ENCODE measurements at places on chromosomes 3 and 15.

- DNase-seq: no peak
Observed at GRCh38 chr3:150410311-150411105, 2.4 kb downstream of the TSC22D2 start.

DNA sequence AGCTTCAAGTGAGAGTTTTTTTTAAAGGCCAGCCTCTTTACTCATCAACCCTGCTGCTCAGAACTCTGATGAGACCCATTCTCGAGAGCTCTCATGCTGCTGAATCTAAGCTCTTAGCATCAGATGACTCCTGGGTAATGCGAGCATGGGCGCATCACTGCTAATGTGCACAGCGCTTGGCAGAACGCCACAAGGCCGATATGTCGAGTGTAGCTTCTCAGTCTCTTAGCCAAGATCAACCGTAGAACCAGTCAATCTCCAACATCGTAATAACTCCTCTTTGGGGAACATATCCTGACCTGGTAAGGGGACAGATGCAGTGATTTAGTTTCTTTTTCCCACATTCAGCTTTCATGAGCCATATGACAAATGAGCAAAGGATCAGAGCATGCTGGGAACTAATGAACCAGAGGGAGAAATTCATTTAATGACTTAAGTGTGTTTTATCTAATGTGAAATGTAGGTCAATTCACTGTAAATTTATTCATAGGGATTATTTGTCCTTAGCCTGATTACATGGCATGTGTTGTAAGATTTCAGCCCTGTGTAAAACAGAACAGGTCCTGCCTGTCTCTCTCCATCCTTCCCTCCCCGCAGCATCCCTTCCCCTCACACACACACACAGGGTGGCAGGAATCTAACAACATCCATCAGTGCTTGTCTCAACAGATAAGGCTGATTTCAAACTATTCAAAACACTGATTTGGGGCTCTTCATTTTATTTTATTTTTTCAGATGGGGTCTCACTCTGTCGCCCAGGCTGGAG lies 195.4 kb upstream of the C2CD4B start:
- no peak for DNase-seq

DNA sequence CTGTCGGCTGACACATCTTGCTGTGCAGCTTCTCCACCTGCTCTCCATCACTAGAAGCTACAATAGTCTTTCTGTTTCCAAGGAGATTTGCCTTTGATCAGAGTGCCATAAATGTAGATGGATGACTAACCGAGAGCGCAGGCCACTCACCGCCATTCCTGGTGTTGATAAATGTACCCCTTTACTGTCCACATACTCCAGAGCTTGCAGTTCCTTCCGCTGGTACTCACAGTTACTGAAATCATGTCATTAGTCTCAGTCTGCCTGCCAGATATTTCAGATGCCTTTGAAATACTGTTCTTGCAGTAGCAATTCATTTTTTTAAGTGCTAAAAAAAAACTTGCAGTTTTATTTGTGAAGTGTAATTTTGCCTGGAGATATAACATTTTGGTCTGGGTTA lies 72.3 kb downstream of the BLM start:
- no peak for DNase-seq

DNA sequence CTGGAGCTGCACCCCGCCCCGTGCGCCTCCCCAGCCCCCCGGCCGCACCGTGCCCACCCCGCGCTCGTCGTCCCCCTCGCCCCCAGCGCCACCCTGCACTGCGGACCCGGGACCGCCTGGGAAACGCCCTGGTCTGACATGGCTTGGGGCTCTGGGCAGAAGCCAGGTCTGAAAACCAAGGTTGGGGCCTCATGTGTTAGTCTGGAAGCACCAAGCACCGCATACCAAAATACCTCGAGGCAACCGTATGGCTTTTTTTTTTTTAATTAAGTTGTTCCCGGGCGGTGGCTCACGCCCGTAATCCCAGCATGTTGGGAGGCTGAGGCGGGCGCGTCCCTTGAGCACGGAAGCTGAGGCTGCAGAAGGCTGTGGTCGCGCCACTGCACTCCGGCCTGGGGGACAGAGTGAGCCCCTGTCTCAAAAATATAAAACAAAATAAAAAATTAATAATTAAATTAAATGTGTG lies 91.5 kb upstream of the CHD2 start:
- DNase-seq: peak; percentile 75

DNA sequence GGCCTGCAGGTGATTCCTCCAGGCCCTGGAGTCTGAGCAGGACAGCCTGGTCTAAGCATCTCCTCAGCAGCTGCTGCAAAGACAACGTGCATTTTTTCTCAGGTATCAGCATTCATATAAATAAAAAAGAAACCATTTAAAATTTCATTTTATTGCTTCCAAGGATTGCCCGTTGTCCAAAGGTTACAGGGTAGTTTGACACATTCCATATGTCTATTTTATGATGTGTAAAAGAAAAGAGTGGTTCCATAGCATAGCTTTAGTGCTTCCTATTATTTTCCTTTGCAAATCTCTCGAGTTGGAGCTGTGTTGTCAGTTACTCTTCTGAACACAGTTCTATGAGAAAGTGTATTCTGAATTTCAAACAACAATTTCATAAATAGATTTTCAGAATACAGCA lies 7.2 kb upstream of the DGKG start:
- no peak for DNase-seq

- DNase-seq: no peak
Observed at GRCh38 chr15:29554531-29554930, 267.7 kb downstream of the TJP1 start.

DNA sequence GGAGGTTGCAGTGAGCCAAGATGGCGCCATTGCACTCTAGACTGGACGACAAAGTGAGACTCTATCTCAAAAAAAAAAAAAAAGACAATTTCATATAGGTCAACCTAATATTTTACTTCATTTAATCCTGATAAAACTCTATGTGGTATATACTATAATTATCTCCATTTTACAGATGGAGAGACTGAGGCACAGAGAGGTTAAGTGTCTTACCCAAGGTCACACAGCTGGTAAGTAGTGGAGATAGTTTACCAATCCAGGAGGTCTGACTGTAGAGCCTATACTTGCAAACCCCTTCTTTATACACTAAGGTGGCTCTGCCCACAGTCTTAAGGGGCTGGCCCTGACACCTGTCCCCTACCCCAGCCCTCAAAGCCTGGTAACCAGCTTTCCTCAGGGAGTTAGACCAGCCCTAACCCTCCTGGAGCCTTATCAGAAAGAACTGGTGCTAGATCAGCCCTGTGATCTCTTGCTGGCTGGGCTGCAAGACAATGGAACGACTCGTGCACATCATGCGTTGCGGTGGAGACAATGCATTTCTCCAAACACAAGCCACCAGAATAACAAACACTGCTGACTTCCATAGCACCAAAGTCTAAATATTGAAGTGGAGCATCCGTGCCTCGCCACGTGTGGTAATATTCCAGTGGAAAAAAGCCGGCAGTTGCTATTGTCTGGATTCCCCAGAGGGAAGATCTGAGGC lies 60.0 kb upstream of the SMAD3 start:
- DNase-seq: no peak

GRCh38 chr15:58527573-58528187 lies 95.9 kb downstream of the LIPC start:
- DNase-seq: no peak

DNA sequence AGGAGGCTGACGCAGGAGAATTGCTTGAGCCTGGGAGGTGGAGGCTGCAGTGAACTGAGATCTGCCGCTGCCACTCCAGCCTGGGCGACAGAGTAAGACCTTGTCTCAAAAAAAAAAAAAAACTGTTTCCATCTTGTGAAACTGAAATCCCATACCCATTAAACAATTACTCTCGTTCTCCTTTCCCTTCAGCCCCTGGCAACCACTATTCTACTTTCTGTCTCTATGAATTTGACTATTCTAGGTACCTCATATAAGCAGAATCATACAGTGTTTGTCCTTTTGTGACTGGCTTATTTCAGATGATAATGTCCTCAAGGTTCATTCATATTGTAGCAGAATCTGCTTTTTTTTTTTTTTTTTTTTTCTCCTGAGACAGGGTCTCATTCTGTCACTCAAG lies 51.5 kb upstream of the UBE2E1 start:
- no peak for DNase-seq

- DNase-seq: no peak
Observed at GRCh38 chr3:31561891-31562290, 29.2 kb downstream of the STT3B start.

DNA sequence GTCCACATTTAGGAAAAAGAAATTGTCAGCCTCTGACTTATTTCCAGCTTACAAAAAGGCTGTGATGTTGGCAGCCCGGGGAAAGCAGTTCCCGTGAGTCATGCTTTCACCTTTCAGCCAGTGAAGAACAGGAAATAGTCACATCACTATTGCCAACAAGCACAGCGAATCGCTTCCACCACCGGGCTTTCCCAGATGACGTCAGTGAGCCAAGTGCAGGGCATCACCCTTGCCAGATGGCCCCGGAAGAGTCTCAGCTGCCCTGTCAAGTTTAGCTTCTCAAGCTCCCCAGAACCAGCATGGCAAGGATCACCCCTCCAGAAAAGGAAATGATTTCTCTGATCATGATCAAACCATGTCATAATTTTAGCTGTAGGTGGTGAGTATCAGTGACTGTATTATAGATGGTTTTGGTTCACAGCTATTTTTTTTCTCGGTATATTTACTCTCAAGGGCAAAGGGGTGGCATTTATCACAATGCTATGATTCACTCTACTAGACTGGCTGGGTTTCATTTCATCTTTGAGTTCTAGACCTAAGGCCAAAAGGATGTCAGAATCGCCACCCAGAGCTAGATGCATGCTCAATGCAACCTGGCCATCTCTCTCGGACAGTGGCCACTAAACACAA lies 32.9 kb downstream of the B3GNT5 start:
- peak; percentile 22 for DNase-seq

GRCh38 chr3:24846286-24846860 lies 351.7 kb upstream of the THRB start:
- no peak for DNase-seq

DNA sequence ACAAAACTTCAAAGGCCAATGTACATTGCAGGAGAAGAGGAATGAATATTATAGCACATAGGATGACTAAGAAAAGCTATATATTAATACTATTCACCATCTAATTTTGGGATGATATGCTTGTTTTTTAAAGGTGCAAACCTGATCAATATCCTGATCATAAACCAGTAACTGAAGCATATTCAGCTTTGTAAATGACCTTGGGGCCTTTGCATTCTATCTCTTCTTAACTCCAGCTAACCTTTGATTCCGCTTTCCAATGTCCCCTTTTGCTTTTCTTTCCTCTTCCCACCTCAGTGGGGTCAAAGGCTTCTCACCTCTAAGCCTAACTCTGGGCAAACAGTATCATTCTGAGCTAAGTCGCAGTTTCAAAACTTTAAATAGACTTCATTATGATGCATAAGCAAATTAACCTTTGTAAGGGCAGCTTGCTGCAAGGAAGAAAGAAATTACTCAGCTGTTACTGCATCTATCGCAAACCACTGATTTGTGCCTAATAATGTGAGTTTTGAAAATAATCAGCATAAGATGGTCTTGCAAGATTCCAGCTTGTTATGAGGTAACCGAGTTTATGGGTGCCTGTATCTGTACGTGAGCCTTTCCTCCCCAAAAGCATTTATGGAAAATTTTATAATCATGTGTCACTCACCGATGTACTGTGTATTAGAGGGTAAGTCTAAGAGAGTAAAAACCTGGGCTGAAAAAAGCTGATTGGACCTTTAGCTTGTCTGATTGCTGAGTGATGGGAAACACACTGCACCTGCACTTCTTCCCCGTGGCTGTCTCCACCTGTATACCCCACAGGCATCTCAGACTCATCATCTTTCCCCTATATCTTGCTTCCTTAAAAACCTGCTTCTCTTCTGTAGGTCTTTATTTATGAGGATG lies 116.8 kb downstream of the TPRG1 start:
- no peak for DNase-seq

DNA sequence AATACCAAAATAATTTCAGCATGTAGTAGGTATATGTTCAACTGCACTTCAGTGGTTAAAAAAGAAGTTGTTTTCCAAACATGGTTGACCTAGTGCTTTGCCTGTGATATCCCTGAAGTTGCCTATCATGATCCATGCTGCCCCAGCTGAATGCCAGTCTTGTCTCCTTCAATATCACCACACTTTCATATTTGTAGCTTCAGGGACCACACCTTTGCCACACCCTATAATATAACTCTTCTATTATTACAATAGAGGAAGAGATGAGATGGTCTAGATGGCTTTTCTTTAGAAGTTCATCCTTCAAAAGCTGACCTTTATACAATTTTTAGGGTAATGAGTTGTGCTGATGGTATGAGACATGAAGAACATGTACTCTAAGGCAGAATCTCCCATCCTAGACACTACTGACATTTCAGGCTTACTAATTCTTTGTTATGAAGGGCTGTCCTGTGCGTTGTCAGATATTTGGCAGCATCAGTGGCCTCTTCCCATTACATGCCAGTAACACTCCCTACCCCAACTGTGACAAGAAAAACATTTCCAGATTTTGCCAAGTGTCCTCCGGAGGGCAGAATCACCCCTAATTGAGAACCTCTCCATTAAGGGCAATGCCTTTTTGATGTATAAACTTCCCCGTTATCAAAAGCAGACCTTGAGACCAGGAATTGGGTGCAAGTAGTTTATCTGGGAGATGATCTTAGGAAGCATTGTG lies 76.2 kb upstream of the PLCL2 start:
- DNase-seq: no peak

DNA sequence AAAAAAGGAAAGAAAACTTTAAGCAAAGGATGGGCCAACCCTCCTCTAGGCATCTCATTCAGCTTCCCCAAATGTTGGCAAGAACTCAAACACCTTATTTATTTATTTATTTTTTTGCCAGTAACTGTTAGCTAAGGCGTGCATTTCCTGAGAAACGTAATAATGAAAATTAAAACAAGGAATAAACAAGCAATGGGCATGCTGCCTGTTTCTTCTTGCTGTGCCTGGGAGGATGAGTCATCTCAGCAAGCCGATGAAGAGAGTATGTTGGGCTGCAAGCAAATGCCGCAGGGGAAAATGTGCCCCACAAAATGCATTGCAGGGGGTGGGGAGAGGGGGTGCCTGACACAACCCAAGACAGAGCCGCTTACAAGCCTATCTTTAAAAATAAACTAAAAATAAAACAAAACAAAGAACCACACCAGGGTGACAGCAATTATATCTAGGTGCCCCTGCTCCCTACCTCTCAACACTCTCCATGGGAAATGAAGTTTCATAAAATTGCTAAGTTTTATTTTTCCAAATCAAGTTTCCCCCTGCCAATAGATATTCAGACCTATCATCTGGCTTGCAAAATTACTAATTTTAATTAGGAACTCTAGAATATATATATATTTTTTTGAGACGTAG lies 40.3 kb downstream of the EIF4E3 start:
- no peak for DNase-seq

DNA sequence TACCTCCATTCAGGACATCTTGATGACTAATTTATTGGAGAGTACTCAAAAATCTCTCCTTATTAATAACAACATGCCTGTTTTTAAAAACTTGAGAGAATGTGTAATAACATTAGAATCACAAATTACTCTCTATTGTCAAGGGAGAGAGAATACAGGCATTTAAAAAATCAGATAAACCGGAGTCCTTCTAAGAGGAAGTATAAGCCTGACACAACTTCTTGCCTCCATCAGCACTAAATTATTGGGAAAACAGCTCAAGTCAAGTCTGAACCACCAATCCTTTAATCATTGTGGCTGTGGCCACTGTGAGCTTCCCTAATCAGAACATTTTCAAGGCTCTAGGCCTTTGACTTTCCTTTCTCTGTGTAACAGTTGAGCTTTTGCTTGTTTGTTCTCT lies 38.0 kb downstream of the SSR3 start:
- DNase-seq: no peak
